Thoracic aorta (tissue), 2 donors: ENCODE measurements at places on chromosomes 1 and 21. TPM values are rescaled to one million over a fixed set of nuclear protein-coding genes. Genes with fewer than 3 reads are reported as not detected.

Gene TNFRSF18
- 1.3 TPM for total RNA-seq

Gene CCDC30
- 4.9 TPM for total RNA-seq

DNA sequence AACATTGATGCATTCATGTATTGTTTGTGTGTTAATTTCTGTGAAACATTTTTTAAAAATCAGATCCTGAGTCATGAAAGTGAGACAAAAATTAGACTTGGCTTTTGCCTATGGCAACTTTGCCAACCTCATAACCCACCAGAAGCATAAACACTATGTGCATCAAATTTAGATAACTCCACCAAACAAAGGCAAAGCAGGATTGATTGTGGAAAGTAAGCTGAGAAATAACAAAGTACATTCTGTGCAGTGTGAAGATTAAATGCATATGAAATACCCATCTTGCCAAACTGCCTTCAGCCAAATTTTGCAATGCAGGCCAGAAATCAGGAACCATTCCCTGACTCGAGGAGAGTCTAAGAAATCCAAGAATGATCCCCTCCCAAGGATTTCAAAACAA, 493.4 kb downstream of the AJAP1 start:
- DNase-seq = no peak
- no peak overlapping the region for H3K27ac ChIP-seq
- no peaks in the 10 kb centered on the region for H3K36me3 ChIP-seq
- H3K27me3 ChIP-seq = no peaks in the 10 kb centered on the region

DNA sequence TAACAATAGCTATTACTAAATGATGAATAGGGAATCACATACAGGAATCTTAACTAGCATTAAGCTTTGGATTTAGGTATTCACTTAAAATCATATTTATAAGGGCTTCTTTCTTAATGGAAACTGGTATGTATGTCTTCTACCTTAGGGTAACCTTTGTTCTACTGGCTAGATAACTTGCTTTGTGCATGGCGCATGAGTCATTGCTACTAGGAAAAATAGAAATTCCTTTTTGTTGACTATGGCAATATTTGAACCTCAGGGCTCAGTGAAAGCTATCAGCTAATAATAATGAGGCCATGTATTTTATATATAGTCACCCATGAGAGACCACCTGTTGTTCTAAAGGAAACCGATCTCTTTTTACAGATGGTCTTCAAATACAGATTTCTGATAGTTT, 72.5 kb downstream of the RPS6KC1 start:
- H3K4me1 ChIP-seq = peaks cover 10% of the 10 kb centered on the region
- no peaks in the 10 kb centered on the region for H3K36me3 ChIP-seq
- H3K27ac ChIP-seq = no peak overlapping the region
- DNase-seq = no peak
- H3K27me3 ChIP-seq = no peaks in the 10 kb centered on the region
- H3K4me3 ChIP-seq = no peak overlapping the region

GRCh38 chr21:39208624-39209333, 25.5 kb upstream of the PSMG1 start:
- peaks cover 17% of the 10 kb centered on the region for H3K4me1 ChIP-seq
- H3K4me3 ChIP-seq = no peak overlapping the region
- H3K27me3 ChIP-seq = no peaks in the 10 kb centered on the region
- H3K27ac ChIP-seq = no peak overlapping the region
- DNase-seq = no peak

Gene RUNX3
- 8.5 TPM for total RNA-seq

- H3K27me3 ChIP-seq = no peaks in the 10 kb centered on the region
- no peak overlapping the region for H3K27ac ChIP-seq
- no peak overlapping the region for H3K4me3 ChIP-seq
These were observed 51.2 kb downstream of the DIP2A start for GRCh38 chr21:46509741-46510502.

Gene PATJ
- total RNA-seq = 64.5 TPM

DNA sequence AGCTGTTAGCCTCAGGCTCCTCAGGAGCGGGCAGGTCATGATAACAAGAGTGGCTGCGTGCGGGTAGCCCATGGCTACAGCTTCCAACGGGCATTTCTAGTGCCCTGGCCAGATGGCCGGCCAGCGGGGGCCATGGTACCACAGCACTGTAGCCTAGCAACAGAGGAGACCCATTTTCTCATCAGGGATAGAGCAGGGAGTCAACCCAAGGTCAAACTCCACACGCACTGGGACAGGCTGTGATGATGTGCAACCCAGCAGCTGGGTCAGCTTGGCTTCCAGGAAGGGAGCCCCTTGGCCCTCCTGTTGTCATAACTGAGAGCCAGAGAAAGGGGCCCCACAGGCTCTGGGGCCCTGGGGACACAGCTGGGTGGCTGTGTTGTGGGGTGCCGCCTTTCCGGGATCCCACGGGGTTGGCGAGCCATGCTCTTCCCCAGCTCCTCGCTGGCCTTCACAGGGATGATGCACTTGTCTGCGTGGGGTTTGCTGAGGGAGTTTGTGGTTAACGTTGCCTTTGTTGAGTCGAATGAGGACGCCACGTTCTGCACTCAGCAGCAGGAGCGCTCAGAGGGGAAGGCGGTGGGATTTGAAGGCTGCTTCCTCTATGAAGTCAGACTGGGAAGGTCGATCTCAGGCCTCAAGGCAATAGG, 46.3 kb downstream of the COL18A1 start:
- no peak overlapping the region for H3K4me3 ChIP-seq
- H3K36me3 ChIP-seq = peaks cover 5% of the 10 kb centered on the region
- H3K27me3 ChIP-seq = no peaks in the 10 kb centered on the region
- no peak overlapping the region for H3K27ac ChIP-seq
- DNase-seq = no peak

- no peaks in the 10 kb centered on the region for H3K36me3 ChIP-seq
- H3K27ac ChIP-seq = peak overlapping the region; percentile 58
- no peak for DNase-seq
- no peaks in the 10 kb centered on the region for H3K27me3 ChIP-seq
- no peak overlapping the region for H3K4me3 ChIP-seq
These were observed 45.1 kb upstream of the MACF1 start for GRCh38 chr1:39159224-39160036.
